ENCODE measurements at places on chromosomes 5 and 9.

- DNase-seq, result no peak
These were observed 10.0 kb downstream of the TENT4A start for GRCh38 chr5:6723122-6723815.

GRCh38 chr9:13163946-13164345, 115.5 kb downstream of the MPDZ start:
- no peak for DNase-seq

- no peak for DNase-seq
These were observed 139.6 kb downstream of the SCAMP1 start for GRCh38 chr5:78500028-78500427.

DNA sequence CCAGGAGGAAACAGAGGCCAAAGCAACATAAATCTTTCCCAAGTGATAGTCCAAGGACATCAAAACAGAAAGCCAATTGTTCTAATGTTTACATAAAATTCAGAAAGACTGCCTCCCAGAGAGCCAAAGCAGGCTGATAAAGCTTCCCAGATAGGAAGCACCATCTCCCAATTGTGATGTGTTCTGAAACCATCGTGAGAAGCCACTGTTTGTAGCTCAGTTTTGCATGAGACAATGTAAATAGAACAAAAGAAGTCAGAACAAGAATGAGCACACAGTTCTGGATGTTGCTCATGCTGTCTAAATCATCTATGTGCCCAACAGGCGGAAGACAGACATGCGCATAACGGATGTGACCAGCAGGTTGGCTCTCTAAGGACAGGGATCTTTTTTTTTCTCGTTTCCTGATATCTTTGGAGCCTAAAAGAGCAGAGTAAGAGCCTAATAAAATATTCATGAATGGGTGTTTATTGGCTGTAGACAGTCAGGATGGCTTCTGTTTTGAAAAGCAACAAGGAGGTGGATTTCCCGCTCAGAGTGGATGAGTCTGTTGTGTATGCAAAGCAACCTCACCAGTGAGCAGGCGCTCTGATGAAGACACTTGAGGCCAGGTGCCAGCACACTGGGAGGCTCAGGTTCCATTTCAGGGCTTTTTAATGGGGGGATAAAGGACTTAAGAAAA, 113.6 kb downstream of the GNA14 start:
- DNase-seq, result no peak

GRCh38 chr9:116157436-116158138, 4.0 kb downstream of the PAPPA start:
- no peak for DNase-seq

GRCh38 chr5:167696558-167697314, 594.7 kb upstream of the WWC1 start:
- no peak for DNase-seq

- no peak for DNase-seq
These were observed 2023.6 kb upstream of the CDH6 start for GRCh38 chr5:29169886-29170285.

DNA sequence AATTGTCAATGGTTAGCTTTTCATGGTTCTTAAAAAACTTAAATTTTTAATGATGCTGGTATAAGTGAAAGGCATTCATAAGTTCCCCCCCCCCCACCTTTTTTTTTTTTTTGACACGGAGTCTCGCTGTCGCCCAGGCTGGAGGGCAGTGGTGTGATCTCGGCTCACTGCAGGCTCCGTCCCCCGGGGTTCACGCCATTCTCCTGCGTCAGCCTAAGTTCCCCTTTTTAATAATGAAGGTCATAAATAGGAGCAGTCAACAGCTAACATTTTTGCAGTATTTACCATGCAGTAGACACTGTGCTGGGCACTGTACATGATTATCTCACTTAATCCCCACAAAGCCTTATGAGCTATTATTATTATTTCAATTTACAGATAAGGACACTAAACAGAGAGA, 556.3 kb downstream of the PDE4D start:
- no peak for DNase-seq

- no peak for DNase-seq
These were observed 17.9 kb downstream of the MRPS27 start for GRCh38 chr5:72302171-72302570.

DNA sequence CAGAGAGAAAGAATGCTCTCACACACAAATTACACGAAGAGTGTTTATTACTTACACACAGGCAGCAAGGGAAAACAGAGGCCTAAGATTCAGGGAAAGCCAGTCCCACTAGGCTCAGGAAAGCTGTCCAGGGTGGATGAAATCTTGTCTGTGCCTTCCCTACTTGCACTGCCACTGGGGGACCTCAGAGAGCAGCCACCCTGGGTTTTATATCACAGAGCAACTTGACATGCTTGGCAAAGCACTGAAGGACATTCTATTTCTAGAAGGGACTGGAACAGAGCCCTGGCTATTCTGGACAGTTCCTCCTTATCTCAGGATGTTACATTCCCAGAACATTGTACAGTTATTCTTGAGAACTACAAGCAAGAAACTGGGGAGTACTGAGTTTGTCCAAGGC, 7.5 kb upstream of the PRSS3 start:
- DNase-seq, result no peak

DNA sequence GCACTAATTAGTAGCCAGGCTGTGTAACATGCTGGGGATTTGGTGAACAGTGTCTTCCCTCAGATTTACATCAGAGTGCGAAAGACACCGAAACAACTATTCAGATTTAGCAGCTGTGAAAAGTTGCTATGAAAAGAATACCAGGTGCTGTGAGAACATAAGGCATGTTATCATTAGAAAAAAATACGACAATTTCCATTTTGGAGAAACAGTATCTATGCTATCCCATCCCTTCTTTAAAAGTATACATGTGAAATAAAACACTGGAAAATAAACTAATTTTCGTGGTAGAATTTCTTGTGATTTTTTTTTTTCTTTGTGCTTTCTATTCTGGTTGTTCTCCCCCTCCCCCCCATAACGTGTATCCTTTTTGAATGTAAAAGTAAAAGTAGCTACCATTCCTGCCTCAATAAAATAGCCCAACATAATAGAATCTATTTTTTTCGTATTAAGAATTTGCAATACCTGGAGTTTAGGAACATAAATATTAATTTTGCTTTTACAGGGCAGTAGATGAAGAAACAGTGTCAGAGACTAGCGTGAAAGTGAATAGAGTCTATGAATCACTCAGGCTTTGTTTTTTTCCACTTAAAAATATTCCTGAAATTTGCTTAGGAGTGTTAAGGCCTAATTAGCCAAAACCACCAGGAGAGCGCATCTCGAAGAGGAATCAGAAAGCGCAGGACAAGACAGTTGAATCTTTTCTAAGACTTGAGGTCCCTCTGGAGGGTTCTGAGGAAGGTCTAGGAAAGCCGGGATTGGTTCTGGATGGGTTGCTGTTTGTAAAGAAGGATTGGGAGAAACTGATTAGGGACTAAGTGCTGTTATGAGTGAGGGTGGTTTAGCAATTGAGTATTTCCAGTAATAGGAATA, 813 bp upstream of the SLU7 start:
- no peak for DNase-seq

DNA sequence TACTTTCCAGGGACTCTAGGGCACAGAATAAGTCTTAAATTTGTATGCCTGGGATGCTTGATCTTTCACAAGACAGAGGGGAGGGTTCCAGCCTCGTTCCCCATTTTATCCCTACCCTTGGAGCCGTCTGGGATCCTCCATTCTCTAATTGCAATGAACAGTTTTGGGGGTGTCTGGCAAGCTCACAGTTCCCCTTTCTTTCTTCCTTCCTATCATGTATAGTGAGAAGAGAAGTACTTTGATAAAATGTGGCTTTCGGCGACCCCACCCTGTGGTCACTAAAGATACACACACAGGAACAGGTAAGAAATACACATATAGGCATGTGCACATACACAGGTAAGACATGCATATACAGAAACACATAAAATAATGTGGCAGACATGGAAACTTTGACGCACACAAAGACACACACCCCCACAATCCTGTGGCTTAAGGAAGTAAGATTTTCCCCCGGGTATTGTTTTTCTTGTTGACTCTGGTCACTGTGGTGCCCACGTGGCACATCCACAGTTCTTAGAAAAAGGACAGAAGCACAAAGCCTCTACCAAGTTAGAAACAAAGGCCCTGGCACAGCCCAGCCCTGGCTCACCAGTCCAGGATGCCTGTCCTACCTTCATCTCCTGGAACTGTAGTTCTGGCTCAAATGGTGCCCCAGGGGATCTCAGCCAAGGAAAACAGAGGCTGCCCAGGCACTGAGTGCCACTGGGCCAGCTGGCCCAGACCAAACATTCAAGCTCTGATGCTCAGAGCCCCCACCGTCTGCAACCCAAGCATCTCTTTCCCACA, 6.3 kb upstream of the SMU1 start:
- DNase-seq, result no peak

All from upper lobe of right lung (tissue), 1 donor.